ENCODE measurements at places on chromosomes 3 and 15.

DNA sequence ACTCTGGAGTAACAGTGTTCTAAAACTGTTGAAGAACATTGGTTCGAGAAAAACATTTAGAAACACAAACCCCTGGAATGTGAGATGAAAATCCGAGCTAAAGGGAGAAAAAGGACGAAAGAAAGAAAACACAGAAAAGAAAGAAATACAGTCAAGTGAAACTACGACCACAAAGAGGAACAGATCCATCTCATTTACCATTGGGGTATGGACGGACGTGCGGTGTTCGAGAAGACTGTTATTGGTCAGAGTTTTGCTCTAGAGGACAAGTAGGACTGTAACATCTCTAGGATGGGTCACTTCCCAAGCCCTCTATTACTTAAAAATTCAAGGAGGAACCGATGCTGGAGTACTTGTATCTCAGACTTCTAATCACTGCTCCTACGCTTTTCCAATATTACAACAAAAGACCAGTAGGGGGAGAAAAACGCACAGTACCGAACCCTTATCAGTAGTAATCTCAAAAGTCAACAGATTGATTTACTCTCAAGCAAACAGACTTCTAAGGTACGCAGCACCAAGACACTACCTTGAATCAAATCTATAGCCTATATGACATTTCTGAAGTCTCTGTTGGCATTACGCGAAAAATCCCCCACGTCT, 1.1 kb upstream of the PIK3CA start:
- DNase-seq: peak; percentile 83

DNA sequence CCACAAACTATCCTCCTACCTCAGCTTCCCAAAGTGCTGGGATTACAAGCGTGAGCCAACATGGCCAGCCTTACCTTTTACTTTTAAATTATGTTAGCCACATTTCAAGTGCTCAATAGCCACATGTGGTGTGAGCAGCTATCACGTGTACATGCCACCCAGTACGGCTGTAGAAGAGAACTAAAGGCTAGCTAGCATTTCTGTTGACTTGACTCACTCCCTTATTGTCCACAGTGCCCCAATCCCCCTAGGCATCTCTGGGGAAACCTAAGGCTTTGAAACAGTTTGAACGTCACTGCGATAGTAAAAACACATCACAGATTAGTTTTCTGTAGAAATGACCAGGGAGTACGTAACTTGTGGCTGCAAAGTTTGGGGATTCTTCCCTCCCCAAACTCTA, 12.0 kb downstream of the C15orf40 start:
- no peak for DNase-seq

GRCh38 chr3:53941184-53941583, 49.5 kb upstream of the SELENOK start:
- DNase-seq: no peak

- no peak for DNase-seq
These were observed 188.3 kb downstream of the NR1D2 start for GRCh38 chr3:24133436-24133835.

DNA sequence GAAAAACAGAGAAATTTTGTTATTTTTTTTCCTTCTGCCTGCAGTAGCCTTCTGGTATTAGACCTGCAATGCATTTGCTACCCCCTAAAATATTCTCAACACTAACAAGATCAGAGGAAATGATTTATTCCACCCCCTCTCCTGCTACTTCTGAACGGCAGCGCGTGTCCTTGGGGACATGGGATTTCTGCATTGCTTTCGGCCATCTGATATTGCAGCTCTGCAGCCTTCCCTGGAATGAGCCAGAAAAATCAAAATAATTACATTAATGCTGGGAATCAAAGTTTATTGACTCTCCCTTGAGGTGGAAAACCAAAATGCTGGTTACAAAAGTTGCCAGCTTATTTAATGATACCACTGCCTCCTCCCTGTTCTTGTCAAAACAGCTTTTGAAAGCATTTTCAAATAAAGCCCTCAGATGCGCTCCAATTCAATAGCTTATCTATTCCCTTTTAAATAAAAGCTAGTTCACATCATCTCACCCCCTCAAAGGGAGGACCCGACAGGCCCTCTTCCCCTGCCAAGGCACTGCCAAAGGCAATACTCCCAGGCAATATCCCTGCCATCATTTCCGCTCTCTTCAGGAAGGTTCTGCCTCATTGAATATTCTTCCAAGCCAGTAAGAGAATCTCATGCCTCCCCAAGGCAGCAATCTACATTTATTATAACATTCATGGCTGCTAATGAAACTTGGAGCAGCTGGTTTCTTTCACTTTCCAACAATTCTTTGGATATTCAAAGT, 96.6 kb downstream of the FHIT start:
- DNase-seq: peak; percentile 12

- DNase-seq: no peak
These were observed 441.9 kb upstream of the MDFIC2 start for GRCh38 chr3:70754314-70754713.

DNA sequence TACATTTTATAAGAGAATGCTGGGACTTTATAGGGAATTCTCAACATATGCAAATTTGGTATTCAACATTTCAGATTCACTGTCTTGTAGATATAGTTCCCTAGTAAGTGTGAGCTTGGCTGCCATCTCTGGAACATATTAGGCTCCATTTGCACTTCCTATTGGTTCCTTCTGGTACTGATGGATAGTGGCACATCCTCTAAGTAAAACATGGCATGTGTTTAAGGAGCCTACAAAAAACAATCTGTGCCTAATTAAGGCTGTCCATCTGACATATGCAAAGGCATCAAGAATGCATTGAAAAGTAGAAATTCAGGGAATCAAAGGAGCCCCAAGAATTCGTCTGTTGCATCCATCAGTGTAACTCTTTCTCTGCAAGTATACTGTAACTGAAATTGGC, 344.1 kb downstream of the UNC13C start:
- no peak for DNase-seq

- DNase-seq: no peak
These were observed 43.3 kb downstream of the CYFIP1 start for GRCh38 chr15:22936577-22937472.

- DNase-seq: no peak
These were observed 249.9 kb upstream of the GBE1 start for GRCh38 chr3:82011336-82011735.

GRCh38 chr15:74460298-74460697, 662 bp downstream of the UBL7 start:
- no peak for DNase-seq

DNA sequence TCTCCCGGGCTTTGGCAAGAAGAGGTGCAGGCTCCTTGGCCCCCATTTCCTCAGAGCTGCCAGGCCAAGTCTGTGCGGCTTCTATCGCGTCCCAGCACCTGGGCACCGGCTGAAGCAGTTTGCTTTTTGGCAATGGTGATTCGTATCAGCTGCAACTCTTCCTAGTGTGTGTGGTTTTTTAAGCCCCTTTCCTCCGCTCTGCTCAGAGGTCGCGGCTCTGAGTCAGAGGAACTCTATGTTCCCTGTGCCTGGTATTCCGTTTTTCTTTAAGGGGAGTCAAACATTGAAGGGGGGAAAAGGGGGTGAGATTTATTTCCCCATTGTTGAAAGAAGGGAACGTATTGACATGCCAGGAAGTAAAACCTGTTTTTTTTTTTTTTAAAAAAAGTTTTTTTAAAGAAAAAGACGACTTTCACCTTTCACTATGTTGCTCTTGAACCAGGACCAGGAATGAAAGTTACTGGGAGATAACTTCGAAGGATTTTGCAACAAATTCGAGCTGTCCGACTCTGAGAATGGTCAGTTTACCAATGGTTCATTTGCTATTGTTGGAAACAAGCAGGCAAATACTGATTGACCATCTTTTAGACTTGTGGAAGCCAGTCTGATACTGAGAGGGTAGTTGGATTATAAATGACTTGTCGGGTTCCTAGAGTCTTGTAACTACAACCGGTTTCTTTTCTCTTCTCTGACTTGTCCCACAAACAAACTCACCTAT, 1.1 kb downstream of the ARMC8 start:
- no peak for DNase-seq

DNA sequence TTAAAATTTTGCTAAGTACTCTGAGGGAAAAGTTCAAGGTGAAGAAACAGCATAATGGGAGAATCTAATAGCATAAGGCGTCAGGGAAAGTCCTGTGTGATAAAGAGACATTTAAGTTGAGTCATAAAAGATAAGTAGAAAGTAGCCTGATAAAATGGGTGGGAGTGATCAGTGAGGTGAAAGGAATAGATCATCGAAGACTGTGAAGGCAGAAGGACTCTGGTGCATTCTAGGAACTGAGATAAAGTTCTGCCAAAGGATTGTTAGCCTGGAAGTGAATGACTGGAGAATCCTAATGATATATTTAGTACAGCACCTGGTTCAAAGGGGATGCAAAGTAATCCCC, 149.9 kb downstream of the CFAP20DC start:
- no peak for DNase-seq

DNA sequence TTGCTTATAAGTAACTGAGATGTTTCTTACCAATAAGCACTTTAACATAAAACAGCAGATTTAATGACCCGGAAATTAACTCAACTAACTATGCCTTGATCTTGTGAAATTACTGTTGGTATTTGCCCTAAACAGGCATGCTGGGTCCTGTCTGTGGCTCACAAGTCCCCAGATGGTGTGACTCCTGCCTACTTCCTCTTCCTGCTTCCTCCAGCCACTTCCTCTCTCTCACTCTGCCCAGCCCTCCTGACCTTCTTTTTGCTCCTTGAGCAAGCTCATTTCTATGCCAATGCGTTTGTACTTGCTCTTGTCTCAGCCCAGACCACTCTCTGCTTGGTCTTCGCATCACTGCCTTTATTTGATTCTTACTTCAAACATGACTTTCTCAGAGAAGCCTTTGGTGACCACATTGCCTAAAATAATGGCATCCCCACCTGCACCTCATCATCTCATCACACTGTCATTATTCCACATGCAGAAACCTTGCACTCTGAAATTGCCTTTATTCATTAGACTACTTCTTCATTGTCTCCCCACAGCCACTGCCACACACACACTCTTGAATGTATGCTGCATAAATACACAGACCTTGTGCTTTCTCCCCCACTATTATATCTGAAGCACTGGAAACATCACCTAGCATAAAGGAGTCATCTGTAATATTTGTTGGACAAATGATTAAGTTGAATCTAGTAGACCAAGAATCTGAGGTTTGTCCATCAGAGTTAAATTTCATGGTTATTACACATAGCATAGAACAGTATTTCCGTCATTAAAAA, 256.3 kb upstream of the SEMA6D start:
- DNase-seq: no peak

DNA sequence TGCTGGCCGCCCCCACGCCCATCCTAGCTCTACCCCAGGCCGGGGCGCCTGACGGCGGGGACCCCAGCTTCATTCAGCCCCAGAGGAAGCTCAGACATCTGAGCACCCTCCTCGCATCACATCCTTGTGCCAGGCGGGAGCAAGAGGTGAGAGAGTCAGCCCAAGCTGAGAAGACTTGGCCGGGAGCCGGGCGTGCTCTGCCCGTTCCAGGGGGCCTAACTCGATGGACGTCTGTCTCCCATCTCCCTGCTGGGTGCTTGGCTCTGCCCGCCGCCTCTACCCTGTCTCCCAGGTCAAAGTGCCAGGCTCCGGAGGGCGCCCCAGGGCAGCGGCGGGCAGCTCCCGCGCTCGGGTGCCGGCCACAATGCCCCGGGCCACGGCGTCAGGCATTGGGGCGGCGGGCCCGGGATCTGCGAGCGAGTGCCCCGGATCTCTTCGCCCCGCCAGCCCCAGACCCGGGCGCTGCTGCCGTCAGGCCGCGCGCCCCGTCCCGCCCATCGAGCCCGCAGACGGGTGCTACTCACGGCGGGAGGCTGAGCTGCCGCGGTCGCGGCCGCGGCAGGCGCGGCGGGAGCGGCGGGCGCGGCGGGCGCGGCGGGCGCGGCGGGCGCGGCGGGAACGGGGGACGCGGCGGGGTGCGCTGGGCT, 388 bp downstream of the DAPK2 start:
- DNase-seq: no peak

- DNase-seq: no peak
These were observed 17.2 kb downstream of the ARRDC4 start for GRCh38 chr15:97977734-97978133.

DNA sequence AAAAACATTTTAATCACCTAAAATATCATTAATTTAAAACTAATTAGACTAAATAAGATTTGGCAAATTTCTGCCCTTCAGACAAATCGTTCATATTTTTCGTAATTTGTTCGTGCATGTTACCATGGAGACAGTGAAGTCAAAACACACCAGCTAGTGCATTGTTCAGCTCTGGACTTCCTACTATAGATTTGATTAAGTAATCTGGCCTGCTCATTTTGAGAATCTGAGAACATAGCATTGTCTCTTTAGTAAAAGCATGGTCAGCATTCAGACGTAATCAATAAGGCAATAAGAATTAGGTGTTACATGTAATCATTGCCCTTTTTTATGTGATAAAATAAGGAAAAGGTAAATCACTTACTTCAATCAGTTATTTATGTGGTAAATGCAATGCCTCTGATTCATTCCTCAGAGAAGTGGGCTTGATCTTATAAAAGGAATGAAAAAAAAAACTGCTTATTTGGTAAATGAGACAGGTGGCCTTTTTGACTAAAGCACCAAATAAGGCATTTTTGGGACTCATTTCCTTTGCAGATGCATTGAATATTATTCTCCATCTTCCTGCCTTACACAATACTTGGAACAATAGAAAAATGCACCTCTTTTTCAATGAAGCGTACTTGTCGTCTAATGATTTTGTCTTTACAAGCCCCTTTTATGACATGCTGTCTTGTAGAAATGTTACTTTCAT, 84.5 kb upstream of the FNDC3B start:
- DNase-seq: no peak

DNA sequence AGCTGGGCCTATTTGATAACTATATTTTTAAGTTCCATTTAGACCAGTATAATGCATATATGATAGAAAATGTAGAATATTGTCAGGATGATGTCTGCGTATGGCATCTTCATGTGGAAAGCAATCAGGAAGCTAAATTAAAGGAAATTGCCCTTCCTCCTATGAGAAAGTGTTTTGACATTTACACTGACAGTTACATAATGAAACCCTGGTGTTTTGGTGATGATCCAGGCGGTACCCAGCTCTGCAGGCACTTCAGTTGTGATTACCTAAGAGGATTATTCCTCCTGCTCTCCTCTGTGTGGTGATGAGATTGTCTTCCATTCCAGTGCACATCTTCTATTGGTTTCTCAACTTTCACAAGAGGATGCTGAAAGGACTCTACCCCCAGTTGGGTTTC, 126.5 kb upstream of the MITF start:
- DNase-seq: no peak

All from SK-N-MC (cell line).